ENCODE measurements at places on chromosomes 7 and 10.

- no peak for DNase-seq
Measured at GRCh38 chr10:24483701-24484100, 240.0 kb downstream of the ARHGAP21 start.

DNA sequence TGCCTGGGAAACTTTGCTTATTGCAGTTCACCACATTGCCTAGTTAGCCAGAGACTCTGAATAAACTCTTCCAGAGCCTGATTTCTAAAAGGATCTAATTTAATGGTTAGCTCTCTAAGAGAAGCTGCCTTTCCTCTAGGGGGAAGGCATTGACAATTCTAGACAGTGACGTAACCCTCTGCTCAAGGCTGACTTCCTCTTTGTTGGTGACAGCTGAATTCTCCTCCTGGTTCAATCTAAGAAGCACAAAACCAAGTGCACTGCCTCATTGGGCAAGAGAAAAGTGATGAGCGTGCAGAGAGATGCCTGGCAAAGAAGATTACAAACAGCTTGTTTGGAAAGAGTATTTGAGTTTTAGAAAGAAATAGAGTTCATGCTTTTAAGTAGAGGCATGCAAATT is 102.7 kb downstream of the MACC1 start:
- no peak for DNase-seq

DNA sequence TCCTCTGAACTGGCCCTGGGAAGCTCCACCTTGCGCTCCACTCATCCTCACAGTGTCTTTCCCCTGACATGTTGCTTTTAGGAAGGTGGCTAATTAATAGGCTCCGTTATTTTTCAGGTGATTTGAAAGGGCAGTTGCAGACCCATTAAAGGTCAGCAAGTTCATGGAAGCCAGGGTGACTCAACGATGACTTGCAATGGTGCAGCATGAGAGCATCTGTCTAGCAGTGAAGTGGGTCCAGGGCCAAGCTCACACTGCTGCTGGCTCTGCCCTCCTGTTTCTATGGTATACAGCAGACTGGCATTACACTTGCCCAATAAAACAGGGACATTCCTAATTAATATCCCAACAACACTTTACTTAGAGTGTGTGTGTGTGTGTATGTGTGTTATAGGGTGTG is 68.8 kb upstream of the WDR11 start:
- DNase-seq: no peak

GRCh38 chr7:158406801-158407200 is 180.8 kb downstream of the PTPRN2 start:
- DNase-seq: no peak

DNA sequence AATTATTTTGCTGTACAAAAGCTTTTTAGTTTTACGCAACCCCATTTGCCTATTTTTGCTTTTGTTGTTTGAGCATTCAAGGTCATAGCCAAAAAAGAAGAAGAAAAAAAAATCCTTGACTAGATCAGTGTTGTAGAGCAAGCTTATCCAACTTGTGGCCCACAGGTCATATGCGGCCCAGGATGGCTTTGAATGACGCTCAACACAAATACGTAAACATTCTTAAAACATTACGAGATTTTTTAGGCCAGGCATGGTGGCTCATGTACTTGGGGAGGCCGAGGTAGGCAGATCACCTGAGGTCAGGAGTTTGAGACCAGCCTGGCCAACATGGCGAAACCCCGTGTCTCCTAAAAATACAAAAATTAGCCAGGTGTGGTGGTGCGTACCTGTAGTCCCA is 8.1 kb upstream of the MALSU1 start:
- no peak for DNase-seq

GRCh38 chr7:41889040-41889439 is 186.2 kb upstream of the INHBA start:
- DNase-seq: no peak

- DNase-seq: no peak
Measured at GRCh38 chr7:20730611-20731010, 56.1 kb downstream of the SP8 start.

GRCh38 chr10:30765022-30765615 is 135.6 kb upstream of the LYZL2 start:
- no peak for DNase-seq

GRCh38 chr10:64468219-64468618 is 947.0 kb downstream of the REEP3 start:
- DNase-seq: no peak

- no peak for DNase-seq
Measured at GRCh38 chr10:124053971-124054370, 39.4 kb downstream of the CHST15 start.

- no peak for DNase-seq
Measured at GRCh38 chr7:9645756-9646155, 1212.3 kb downstream of the NXPH1 start.

- no peak for DNase-seq
Measured at GRCh38 chr7:100349757-100350156, 8.2 kb upstream of the PILRB start.

DNA sequence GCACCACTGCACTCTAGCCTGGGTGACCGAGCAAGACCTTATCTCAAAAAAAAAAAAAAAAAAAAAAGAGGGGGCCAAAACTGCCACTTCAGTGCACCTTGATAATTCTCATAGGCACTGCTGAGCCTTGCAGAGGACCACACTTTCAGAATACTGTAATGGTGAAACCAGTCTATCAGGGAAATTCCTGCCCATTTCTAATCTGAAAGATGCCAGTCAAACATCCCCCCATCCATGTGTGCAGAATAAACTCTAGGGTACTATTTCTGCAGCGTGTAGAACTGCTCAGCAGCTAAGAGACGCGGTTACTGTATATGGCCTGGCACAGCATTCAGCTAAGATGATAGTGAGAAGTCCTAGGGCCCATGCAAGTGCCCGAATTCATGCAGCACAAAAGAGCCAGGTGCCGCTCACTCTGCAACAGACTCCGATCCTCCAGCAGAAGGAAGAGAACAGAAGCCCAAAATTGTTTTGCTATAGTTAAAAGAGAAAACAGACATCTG is 286.8 kb upstream of the KLF14 start:
- no peak for DNase-seq

DNA sequence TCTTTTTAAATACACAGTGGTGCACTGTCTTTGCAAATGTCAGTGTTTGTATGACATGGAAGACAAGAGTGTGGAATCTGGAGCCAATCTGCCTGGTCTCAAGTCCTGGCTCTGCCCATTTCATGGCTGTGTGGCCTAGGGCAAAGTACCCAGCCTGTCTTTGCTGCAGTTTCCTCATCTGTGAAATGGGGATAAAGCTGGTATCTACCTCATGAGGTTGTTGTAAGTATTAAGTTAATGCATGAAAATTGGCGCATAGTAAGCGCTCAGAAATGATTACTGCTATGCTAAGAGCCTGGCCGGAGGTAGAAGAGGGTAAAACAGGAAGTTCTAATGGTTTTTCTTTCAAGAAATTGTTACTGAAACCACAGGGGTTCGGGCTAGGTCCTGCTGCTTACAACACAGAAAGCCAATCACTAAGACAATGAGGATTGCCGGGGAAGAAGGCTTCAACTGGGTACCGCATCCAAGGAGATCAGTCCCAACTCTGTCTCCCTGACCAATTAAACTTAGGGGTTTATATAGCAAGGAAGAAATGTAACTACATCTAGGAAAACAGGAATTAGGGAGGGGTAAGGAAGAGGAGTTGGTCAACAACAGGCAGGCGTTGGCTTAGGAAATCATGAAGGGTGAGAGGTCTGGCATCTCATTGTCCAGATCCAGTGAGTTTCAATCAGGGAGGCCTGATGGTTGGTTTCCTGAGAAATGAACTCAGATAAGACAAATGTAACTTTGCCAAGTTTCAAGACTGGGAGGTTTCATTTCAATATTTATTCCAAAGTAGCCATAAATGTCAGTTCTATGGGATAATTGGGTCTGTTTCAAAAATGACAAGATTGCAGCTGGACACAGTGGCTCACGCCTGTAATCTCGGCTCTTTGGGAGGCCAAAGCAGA is 57.0 kb downstream of the CHST3 start:
- no peak for DNase-seq

GRCh38 chr7:143279186-143280098 is 5.3 kb upstream of the TMEM139 start:
- no peak for DNase-seq

Measured in right cardiac atrium (tissue), 5 donors.